Fibroblast of the aortic adventitia (primary cell): ENCODE measurements at places on chromosomes 6 and 20.
A peak's percentile ranks its signal among the peaks of the same experiment; 100 is the strongest.

DNA sequence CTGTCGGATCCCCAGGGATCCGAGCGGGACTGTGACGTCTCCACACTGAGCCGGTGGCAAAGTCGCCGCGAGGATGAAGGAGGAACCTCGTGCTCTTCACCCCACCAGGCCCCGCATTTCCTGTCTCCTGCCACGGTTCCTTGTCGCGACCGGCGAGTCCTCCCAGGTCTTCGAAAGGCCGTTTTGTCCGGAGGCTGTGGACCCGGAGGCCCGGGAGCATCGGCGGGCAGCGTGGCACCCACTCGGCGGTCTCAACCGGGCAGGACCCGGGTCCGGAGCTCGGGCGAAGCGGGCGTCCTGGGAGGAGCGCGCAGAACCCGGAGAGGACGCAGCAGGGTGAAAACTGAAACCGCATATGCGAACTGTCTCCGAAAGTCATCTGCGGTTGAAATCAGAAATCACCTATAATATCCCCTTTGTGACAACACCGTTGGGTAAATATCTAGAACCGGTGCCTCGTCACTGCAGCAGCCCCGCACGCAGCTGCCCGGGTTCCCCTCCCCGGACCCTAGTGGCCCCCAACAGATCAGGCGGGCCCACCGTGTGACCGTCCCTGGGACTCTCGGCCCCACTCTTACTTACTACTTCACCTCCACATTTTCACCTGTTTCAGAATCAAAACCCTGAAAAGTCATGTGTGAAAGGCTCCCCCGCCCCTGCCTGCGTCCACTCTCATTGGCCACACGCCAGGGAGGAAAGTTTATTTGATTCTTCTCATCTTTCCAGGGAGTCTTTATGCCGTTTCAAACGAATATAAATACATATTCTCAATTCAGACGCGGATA is 3.1 kb upstream of the ULBP2 start:
- no peak for DNase-seq

GRCh38 chr6:87840324-87840723 is 138.3 kb upstream of the AKIRIN2 start:
- no peak for DNase-seq

GRCh38 chr6:51283723-51284355 is 465.2 kb downstream of the TFAP2B start:
- DNase-seq: no peak

DNA sequence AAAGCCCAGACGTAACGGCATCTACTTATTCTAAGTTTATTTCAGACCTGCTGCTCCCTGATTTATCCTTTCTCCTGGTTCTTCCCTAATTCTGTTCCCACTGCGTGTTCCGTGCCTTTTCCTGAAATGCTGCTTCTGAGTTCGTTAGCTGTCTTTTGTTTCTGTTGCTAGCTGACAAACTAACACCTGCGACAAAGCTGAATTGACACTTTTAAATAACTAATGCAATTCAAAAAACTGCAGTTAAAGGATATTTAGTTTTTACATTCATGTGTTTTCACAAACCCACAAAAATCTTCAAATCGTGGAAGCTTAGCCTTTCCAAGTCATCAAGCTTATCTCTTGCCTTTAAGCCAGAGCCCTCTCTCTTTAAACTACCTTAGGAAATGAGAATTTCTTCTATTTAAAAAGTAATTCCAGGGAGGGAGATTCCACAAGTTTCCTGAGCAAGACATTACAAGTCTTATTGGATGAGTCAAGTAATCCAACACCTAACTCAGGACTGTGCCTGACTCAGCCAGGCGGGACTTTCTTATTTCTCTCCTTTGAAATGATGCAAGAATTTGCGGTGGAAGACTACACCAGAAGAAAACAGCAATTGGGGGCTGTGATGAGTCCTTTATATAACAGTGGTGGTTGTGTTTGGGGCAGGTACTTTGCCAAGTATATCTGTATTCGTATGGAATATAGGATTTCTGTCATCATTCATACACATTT is 6.3 kb downstream of the ADTRP start:
- peak; percentile 96 for DNase-seq

DNA sequence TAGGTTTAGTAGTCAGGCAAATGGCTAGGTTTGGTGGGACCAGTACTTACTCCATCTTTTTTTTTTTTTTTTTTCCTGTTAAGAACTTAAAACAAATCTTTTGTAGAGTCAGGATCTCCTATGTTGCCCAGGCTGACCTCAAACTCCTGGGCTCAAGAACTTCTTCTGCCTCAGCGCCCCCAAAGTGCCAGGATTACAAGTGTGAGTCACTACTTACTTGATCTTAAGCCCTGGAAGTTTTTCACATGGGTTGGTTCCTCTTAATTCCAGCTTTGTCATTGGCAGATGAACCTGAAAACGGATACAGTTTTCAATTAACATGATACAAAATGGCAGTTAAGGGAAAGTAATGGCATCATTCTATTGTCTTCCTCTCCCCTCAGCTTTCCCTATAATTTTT is 179.4 kb upstream of the JAG1 start:
- no peak for DNase-seq
